Lower leg skin (tissue), 4 donors: ENCODE measurements at places on chromosomes 3 and 15. TPM values are rescaled to one million over a fixed set of nuclear protein-coding genes. Genes with fewer than 3 reads are reported as not detected.

The NR1I2 gene
- total RNA-seq, result not detected

The LRRC31 gene
- not detected for total RNA-seq

The ABI3BP gene
- total RNA-seq, result 30.6 TPM

The TRANK1 gene
- 2.9 TPM for total RNA-seq

The TMEM207 gene
- not detected for total RNA-seq

The TNFAIP8L3 gene
- 27.2 TPM for total RNA-seq

The FAM107A gene
- 21.2 TPM for total RNA-seq

The TMEM212 gene
- total RNA-seq, result not detected

The XPC gene
- total RNA-seq, result 110 TPM

The ALPK3 gene
- 1.4 TPM for total RNA-seq

The ARPIN gene
- 11.2 TPM for total RNA-seq

The DLG1 gene
- 90.1 TPM for total RNA-seq

The GOLGA6B gene
- not detected for total RNA-seq

The WWTR1 gene
- 56.8 TPM for total RNA-seq

The CELF6 gene
- total RNA-seq, result 1.7 TPM

The TLR9 gene
- total RNA-seq, result 0.61 TPM

The IL17RD gene
- total RNA-seq, result 5.4 TPM

The LMAN1L gene
- total RNA-seq, result 1.3 TPM

The PAK6 gene
- 48.3 TPM for total RNA-seq

The FYCO1 gene
- total RNA-seq, result 50.8 TPM

The LRRC58 gene
- total RNA-seq, result 32.2 TPM

The CHRNA7 gene
- 0.45 TPM for total RNA-seq

The GOLGA8H gene
- total RNA-seq, result 0.17 TPM

The LAMB2 gene
- 374 TPM for total RNA-seq

The LIPH gene
- 16.8 TPM for total RNA-seq

The SAMD7 gene
- total RNA-seq, result not detected

The ANKRD63 gene
- total RNA-seq, result not detected

The MCTP2 gene
- total RNA-seq, result 19.3 TPM

The TMED3 gene
- 109 TPM for total RNA-seq

The DOCK3 gene
- 3.4 TPM for total RNA-seq
